ENCODE measurements at places on chromosomes 11 and 22.
A peak's percentile ranks its signal among the peaks of the same experiment; 100 is the strongest.

DNA sequence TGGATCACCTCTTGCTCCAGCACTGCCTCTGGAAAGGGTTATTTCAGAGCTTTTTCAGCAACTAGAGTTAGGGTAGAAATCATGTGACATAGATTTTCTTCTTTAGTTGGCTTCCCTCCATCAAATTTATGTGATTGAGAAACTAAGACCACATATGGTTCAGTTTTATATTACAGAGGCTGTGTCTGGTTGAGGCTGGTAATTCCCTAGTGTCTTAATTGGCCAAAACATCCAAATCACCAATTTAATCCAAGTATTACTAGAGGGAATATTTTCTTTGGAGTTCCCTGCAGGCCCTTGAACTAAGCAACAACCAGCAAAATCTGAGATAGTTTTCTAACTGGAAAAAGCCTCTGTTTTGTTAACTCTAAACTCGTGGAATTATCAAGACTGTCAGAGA, 136.3 kb downstream of the ARHGAP42 start:
- no peak for DNase-seq

DNA sequence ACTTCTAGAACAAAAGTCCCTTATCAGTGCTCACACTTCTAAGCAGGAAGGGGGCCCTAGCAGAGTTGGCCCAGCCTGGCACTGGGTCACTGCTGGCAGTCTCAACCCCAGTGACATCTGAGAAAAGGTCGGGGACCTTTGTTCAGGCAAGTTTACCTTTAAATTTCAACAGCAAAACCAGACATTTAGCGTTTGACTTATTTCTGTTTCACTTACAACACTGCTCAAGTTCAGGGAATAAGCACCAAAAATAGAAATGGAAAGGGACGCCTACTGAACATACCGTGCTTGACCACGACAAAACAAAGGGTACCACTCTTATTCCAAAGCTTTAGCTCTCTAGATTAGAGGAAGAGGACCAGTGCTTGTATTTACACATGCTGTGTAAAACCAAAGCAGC, 26.2 kb downstream of the PITPNB start:
- DNase-seq = no peak

DNA sequence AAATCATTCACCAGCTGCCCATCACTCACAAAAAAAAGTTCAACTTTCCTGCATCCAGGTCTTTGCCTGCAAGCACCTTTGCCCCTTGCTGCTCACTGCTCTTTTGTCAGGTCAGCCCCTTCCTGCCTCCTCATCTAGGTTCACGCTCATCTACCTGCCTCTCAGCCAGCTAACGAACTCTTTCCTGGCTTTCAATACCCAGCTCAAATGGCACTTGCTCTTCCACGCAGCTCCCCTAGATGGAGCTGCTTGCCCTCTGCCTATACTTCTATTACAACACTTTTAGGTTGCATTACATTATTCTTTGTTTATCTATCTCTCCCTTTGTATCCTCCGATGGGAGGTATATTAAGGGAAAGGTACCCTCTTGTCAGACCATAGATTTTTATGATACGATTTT, 78.9 kb upstream of the TBCEL start:
- no peak for DNase-seq

DNA sequence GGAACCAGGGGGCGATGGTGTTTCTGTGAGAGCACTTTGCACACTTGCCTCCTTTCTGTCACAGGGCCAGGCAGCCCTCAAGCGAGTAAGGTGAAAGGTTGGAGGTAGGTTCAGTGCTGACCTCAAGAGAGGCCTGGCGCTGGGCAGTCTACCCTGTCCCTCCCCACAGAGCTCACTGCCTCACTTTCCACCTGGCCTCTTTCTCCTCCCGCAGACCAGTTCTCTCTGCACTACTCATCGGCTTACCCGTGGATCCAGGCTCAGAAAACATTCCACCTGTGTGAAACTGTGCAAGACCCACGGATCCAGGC, 16.8 kb downstream of the APOL5 start:
- DNase-seq = no peak

DNA sequence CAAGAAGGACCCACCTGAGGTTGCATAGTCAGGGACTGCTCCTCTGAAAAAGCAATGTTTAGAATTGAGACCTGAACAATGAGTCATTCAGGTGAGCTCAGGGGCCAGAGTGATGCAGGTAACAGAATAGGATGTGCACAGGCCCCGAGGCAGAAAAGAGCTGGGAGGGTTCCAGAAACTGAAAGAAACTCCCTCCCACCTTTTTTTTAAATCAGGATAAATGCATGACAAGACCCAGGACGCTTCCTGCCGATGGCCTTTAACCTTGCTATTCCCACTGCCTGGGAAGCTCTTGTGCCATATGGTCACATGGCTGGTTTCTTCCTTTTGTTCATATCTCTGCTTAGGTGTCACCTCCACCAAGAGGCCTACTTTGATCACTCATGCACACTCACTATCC, 214.2 kb upstream of the ZBED5 start:
- DNase-seq = no peak

GRCh38 chr11:122137078-122137793, 21.2 kb upstream of the BLID start:
- no peak for DNase-seq

GRCh38 chr11:33722590-33723234, 13.5 kb downstream of the CD59 start:
- DNase-seq = no peak

DNA sequence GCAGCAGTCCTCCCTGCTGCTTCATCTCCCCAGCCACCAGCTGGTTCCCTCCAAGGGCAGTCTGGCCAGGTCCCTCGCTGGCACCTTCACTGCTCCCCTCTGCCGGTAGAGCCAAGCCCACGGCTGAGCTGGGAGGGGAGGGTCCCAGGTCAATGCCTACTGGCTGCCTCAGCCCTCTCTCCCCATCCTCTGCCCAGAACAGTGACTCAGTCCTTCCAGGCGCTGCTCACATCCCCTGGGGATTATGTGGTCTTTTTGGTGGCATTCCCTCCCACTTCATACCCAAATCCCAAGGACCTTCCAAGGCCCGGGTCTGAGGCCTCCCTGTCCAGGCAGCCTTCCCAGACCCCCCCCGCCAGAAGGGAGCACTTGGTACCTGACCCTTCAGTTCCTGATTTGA, 44.9 kb downstream of the WNT7B start:
- DNase-seq = no peak

DNA sequence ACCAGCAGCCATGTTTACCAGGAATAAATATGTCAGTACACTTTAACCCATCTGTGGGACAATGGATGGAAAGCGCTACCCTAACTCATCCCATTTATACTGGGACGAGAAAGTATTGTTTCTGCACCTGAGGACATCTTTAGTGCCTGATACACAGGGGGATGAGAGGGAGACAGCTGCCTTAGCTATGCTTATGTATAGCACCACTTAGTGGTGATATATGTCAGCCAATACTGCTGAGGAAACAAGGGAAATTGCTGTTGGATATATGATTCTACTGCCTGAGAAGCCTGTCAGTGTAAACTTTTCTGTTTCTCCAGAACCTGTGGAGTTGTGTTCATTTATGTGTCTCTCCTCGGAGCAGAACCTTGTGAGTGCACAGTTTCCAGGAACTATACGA, 13.3 kb upstream of the CEP295 start:
- peak; percentile 10 for DNase-seq

DNA sequence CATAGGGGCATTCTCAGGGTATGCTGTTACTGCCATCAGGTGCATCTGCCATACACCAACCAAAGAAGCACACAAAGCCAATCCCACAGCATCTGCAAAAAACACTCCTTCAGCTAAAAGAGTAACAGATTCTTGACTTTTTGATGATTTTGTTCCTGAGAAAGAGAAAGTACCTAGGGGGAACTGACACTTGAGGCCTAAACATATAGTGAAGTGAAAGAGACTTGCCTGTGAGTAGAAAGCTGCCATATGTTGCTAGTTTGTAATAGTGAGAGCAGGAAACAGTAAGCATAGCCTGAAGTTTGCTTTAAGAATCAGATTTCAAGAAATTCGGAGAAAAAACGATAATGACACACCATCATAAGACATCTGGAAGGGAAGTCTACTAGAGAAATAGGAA, 97.9 kb upstream of the CTSC start:
- no peak for DNase-seq

DNA sequence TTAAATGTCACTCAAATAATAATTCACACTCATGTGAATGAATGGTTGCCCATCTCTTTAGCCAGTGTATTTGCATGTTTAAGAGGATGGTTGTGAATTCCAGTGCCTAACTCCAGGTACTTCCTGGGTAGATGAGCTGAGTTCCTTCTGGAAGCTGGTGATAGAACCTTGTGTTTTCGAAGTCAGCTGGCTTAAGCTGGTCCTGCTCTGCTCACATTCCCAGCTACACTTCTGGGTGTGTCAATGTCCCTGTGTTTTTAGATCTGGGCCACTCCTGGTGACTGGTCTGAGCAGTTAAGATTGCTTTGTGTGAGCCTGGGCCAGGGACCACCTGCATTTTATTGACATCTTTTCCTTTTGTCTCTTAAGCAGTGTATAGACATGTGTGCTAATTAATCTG, 10.6 kb downstream of the TEAD1 start:
- DNase-seq = no peak

GRCh38 chr22:36331912-36332622, 55.7 kb downstream of the MYH9 start:
- peak; percentile 27 for DNase-seq
